ENCODE measurements at places on chromosomes 2 and 18. TPM values are rescaled to one million over a fixed set of nuclear protein-coding genes. Genes with fewer than 3 reads are reported as not detected.
A peak's percentile ranks its signal among the peaks of the same experiment; 100 is the strongest.

DNA sequence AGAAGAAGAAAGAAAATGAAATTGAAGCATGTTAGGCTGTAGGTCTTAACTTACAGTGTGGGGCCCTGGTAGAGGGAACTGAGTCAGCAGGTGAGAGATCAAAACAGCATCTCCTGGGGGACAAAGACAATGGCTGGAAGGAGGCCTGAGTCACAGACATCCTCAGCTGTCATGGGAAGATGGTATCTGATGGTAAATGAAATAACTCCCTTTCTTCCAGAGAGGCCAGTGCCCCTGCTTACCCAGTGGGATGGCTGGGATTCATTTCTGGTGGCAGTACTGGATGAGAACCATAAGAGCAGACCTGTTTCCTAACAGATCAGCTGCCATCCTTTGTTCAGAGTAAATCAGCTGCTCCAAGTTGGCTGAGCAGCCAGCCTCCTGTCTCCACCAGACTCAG, 251.3 kb upstream of the EPAS1 start:
- peak; percentile 58 for DNase-seq

GRCh38 chr18:32362484-32362883, 108.2 kb downstream of the GAREM1 start:
- no peak for DNase-seq

The WDR54 gene
- total RNA-seq = 7.8 TPM

The BOLA3 gene
- total RNA-seq = 51.5 TPM

The MROH2A gene
- total RNA-seq = not detected

The DUSP19 gene
- total RNA-seq = 5.3 TPM

DNA sequence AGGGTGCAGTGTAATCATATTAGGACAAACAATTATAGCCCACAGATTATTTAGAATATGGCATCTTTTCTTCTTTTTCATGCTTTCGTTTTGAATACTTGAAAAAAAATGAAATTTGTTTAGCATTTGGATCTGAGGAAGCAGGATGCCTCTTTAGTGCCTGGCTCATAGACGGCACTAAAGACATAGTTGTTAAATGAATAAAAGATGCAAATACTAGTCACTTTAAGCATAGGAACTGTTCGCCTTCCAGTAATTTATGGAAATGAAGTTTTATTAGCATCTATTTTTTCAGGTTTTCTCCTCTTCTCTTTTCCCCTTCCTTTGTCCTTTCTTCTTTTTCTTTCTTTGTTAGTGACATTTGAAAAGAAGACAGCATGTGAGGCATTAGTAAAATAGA, 80.4 kb downstream of the CHST9 start:
- no peak for DNase-seq

DNA sequence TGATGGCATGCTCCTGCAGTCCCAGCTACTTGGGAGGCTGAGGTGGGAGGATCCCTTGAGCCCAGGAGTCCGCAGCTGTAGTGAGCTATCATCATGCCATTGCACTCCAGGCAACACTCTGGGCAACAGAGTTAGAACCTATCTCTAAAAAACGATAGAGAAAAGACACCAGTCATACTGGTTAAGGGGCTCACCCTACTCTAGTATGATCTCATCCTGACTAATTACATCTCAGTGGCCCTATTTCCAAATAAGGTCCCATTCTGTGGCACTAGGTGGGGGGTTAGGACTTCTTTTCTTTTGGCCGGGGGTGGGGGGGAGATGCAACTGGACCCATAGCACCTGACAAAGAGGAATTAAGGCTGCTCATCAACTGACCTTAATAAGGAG, 163.2 kb upstream of the NCK2 start:
- no peak for DNase-seq

The DNER gene
- 0.05 TPM for total RNA-seq

DNA sequence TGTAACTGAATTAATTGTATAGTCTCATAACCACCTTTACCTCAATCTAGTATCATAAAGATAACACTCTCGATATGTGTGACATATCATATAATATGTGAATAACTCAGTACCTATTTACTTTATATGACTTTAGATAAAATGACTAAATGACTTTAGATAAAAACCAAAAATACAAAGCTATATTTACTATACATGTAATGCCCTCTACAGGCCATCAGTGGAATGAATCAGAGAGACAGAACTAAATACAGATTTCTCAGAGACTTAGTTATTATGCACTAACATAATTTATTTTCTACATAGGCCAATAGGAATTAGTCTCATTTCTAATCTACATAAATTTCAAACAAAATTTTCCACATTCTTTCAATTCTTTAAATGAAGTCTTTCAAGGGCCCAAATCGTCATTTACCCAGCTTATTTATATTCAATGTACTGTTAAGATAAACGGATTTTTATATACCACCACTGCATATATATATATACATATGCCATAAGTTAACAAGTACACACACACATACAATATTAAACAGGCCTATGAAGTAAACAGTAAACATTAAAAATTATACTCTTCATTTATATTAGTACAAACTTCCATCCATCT, 219.9 kb downstream of the EXOC6B start:
- peak; percentile 14 for DNase-seq

- peak; percentile 34 for DNase-seq
Measured at GRCh38 chr2:128347701-128348539, 29.3 kb upstream of the HS6ST1 start.

The SLC19A3 gene
- total RNA-seq = not detected

GRCh38 chr2:9756692-9757250, 86.5 kb upstream of the TAF1B start:
- no peak for DNase-seq

The METTL8 gene
- total RNA-seq = 30.7 TPM

- DNase-seq = peak; percentile 22
Measured at GRCh38 chr2:203175371-203175770, 63.4 kb upstream of the CYP20A1 start.

DNA sequence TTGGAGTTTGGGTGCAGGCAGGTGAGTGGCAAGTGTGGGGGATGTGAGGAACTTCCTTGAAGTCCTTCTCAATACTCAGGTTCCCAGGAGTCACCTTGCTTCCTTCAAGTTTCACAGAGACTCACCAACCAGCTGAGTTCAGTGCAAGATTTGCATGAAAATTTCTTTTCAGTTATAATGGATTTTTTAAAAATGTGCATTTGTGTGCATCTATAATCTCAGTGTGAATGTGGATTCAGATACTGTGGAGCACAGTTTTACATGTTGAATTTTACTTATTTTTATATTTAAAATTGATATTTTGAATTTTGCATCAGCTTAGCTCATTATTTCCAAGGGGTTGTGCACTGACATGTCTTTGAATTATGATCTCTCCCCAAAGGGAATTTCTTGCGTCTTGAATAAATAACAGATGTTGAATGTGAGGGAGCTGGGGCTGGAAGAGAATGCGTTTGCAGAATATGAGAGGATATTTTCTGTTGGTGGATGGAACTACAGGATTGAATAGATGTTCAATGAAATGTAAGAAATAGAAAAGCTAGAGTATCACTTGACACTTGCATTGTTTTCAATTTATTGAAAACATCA, 184.3 kb downstream of the RPRM start:
- no peak for DNase-seq

GRCh38 chr2:95728878-95729596, 137.2 kb downstream of the TRIM43 start:
- peak; percentile 82 for DNase-seq

The CYS1 gene
- total RNA-seq = 0.16 TPM

The PPP4R1 gene
- total RNA-seq = 79.8 TPM

GRCh38 chr18:67092141-67092540, 424.4 kb downstream of the DSEL start:
- DNase-seq = no peak

DNA sequence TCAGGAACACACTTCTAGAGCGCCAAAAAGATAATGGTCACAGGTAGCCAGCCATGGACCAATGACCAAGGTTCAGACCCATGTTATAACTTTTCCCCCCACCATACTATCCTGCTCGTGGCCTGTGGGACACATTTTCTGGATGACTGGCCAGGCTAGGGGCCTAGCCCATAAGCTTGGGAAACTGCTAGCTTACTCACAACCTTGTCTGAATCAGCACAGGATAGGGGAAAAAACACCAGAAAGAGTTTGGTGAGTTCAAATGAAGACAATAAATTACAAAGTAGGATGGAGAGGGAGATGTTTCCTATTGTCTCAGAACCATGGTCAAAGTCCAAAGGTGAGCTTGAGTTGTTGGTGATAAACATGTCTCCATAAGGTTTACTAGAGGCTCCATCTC, 156.3 kb upstream of the CCDC68 start:
- no peak for DNase-seq

DNA sequence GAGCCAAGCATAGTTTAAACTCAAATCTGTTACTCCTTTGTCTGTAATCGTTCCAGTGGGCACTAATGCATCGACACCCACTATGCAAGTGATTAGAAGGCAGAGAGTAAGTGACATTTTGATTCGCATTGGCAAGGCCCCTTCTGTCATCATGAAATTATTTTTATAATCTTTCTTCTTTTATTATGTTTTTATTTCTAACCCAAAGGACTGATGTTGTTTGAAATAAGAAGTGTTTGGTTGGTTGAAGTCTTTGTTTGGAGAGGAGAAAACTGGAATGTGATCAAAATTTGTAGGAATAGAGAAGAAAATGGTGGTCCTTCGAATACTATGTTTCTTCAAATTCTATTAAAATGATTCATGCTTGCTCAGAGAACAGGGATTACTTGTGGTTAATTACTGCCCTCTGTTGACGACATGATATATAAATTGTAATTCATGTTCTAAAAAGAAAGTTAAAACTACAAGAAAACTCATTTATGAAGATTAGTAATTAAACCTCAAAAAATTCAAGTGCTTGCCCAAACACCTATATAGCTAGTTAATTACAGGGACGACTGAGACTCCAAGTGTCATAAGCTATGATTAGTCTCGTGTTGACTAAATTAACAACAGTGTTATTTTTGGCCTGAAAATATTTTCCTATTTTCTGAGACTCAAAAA, 26.4 kb upstream of the TFPI start:
- DNase-seq = peak; percentile 75

The LOXHD1 gene
- total RNA-seq = not detected

The POU3F3 gene
- not detected for total RNA-seq

The AQP4 gene
- total RNA-seq = not detected

The ARHGAP28 gene
- 17.8 TPM for total RNA-seq

The PLCL1 gene
- 2.5 TPM for total RNA-seq

The RGPD6 gene
- total RNA-seq = 12.7 TPM

DNA sequence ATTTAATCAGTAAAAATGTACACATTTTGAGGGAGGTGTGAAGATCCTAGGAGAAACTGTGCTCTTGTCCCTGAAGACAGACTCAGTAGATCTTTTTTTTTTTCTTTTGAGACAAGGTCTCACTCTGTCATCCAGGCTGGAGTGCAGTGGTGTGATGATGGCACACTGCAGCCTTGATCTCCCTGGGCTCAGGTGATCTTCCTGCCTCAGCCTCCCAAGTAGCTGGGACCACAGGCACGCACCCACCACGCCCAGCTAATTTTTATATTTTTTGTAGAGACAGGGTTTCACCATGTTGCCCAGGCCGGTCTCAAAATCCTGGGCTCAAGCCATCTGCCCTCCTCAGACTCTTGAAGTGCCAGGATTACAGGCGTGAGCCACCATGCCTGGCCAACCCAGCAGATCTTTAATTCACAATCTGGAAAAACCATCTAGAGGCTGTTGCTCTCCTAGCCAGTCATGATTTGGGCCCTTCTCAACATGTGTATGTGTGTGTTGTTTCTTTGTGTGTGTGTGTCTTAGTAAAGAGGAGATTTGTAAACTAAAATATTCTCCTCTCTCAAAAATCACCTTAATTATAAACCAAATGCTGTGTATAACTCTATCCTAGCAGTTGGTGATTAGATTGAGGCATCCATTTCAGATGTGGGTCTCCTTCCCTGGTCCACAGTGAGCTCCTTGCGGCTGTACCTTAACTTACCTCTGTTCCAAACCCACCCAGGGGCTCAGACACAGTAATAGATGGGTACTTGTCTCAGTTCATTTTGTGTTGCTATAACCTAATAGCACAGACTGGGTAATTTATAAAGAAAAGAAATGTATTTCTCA, 3.9 kb upstream of the MYCN start:
- DNase-seq = no peak

DNA sequence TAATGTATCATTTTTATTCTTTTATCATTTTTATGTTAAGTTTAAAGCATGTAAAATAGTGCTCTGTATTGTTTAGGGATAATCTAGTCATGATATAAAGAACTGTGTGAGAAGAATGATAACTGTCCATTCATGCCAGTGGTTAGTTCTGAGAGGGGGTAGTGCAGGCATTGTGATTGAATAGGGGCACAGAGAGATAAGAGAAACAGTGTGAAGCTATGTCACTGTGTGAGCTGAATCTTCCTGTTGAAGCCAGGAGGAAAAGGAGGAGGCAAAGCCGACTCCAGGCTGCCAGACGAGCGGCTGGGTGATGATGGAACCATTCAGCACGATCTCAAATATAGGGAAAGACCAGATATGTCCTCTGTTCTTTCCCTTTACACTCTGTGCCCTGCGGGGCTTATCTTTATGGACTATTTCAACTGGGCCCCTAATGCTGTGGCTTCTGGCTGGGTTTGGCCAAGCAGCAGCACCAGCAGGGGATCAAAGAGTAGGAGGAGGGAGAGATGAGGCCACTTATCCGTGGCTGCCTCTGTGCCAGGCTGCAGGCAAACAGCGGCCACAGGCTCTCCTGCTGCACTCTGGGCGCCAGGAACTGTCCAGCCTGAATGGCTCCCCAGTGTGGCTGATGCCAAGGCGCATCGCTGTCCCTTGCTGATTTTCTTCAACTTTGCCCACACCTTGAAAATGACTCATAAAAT, 128.0 kb downstream of the SPP2 start:
- peak; percentile 65 for DNase-seq

GRCh38 chr2:28608500-28609424, 112.9 kb downstream of the PLB1 start:
- peak; percentile 40 for DNase-seq

- no peak for DNase-seq
Measured at GRCh38 chr18:5895876-5896740, 786 bp upstream of the TMEM200C start.

The TNFRSF11A gene
- total RNA-seq = not detected

- DNase-seq = no peak
Measured at GRCh38 chr2:44941551-44942234, at the start of gene SIX3. SIX3 (plus strand) TSS chr2:44941702; CDS start chr2:44942105, 403 bp downstream.

DNA sequence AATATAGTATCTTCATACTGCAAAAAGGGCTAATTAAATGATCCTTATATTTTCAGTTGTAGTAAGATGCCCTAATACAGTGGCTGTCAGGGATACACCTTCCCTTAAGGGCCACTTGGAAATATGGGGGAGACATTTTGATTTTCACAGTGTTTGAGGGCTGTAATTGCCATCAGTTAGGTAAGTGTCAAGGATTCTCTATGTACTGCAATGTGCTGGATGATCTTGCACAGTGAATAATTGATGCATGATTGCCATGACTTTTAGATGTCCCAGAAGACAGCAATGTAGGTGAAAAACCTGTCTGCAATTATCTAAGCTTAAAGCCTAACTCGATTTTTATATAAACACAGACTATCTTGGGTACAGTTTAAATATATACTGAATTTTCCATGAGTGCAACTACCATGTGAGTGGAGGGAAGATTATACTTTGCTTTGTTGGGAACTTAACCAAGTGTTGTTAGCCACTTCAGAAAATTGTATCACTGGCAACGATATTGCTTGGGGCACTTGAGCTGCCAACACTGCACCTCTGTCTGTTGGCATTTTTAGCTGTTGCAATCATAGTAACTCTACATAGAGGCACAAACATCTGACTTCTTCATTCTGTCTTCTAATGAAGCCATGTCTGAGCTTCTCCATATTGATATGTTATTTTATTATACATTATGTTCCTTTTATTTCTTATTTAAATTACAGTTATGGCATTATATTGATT, 45.2 kb downstream of the MAIP1 start:
- no peak for DNase-seq

GRCh38 chr18:56285387-56286065, 352.9 kb downstream of the TXNL1 start:
- DNase-seq = no peak

GRCh38 chr2:37357069-37357468, 12.6 kb downstream of the QPCT start:
- DNase-seq = no peak

The TNFAIP6 gene
- total RNA-seq = 8.8 TPM

The PHLPP1 gene
- total RNA-seq = 4.9 TPM

Data from myocyte (in vitro differentiated cells).